Activated CD8-positive, alpha-beta T cell treated with anti-CD3 and anti-CD28 coated beads, Interleukin-2, amount 10 ng/mL, durations not matched to agents 7 days and 5 days (primary cell): ENCODE measurements at places on chromosomes 1 and 21. TPM values are rescaled to one million over a fixed set of nuclear protein-coding genes. Genes with fewer than 3 reads are reported as not detected.
A peak's percentile ranks its signal among the peaks of the same experiment; 100 is the strongest.

GADD45A gene
- total RNA-seq: 17.9 TPM

ARHGEF16 gene
- not detected for total RNA-seq

- DNase-seq: no peak
Measured at GRCh38 chr1:223731133-223731770, 18.9 kb downstream of the CAPN2 start.

GRCh38 chr1:79704067-79704466 lies 697.5 kb upstream of the ADGRL4 start:
- no peak for DNase-seq

- DNase-seq: no peak
Measured at GRCh38 chr1:183546427-183546826, 43.8 kb downstream of the NCF2 start.

HSD11B1 gene
- not detected for total RNA-seq

GRCh38 chr1:3771108-3772026 lies 1.2 kb upstream of the SMIM1 start:
- no peak for DNase-seq

MAP3K21 gene
- total RNA-seq: 0.44 TPM

GRCh38 chr1:66336641-66336990 lies 197.3 kb upstream of the SGIP1 start:
- no peak for DNase-seq

DNA sequence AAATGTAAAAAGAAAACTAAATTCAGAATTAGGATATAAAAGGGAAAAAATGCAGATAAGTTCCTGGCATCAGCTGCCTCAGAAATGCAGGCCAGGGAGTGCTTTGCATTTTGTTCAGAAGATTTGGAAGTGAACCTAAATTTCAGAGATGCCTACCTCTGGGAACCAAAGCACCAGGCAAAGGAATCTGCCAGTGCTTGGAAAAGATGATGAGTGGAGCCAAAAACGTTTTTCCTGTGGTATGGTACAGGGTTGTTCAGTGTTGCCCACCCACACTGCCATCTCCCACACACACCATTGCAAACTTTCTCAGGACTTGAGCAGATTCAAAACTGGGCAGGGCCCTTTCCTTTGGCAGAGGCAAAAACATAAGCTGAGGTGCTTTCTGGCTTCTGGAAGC lies 349.5 kb downstream of the TGFB2 start:
- DNase-seq: no peak

ACADM gene
- total RNA-seq: 44.7 TPM

EPHB2 gene
- not detected for total RNA-seq

TRAF3IP3 gene
- total RNA-seq: 319 TPM

- DNase-seq: peak; percentile 64
Measured at GRCh38 chr1:13699936-13700520, at the start of gene PRDM2. Gene PRDM2 (plus strand): TSS chr1:13700188. CDS start chr1:13715606, 15,418 bp downstream.

DNA sequence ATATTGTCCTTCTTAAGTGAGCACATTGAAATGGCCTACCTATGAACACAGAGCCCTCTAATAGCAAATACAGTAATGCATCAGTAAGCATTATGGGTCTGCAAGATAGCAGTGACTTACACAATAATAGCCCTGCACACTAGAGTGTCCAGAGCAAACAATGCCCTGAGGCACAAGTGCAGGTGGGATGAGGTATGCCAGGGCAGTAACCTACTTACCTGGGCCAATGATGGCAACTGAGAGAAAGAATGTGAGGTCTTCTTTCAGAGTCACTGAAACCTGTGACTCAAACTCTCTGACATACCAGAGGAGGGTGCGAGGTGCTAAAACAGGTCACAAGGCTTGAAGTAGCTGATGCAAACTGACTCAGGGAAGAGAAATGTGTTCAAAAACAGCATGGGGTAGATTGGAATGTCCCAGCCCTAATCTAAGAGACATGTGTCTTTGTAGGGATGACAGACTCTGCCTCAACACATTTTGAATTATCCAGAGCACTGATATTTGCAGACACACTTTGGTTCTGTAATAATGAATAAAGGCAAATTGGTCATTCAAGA lies 168.5 kb upstream of the RUNX1 start:
- DNase-seq: no peak

FAAH gene
- total RNA-seq: 3.9 TPM

- DNase-seq: no peak
Measured at GRCh38 chr1:8661185-8662110, 156.0 kb downstream of the RERE start.

DNA sequence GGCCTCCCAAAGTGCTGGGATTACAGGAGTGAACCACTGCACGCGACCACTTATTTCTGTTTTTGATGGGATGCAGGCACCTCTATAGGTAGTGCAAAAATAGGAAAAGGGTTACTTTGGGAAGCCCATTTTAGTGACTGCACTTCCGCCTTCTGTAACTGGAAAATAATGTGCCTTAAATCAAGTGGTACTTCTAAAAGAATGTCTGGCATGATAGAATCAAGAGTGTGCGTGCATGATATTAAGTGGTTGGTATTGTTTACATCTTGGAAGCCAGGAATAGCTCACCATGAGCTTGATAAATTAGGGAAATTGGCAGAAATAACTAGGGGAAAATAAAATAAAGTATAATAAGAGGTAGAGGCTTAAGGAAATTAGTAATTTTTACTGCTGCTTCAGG lies 1067.0 kb downstream of the ADGRL2 start:
- no peak for DNase-seq

KIAA1614 gene
- total RNA-seq: 0.21 TPM

- no peak for DNase-seq
Measured at GRCh38 chr21:38488640-38489270, 9.5 kb downstream of the ERG start.

PTPN22 gene
- 78.9 TPM for total RNA-seq

DNA sequence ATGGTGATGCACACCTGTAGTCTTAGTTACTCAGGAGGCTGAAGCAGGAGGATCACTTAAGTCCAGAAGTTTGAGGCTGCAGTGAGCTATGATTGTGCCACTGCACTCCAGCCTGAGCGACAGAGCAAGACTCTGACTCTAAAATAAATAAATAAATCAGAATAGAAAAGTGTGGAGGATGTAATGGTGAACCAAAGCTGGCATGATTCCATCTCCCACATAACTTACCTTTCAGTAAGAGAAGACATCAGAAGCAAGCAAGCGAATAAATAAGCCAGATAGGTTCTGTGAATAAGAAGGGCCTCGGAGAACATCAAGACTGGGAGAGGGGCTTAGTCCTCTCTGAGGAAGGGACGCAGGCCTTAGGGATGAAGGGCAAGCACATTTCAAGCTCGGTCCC lies 59.5 kb downstream of the TOMM20 start:
- DNase-seq: no peak

DNA sequence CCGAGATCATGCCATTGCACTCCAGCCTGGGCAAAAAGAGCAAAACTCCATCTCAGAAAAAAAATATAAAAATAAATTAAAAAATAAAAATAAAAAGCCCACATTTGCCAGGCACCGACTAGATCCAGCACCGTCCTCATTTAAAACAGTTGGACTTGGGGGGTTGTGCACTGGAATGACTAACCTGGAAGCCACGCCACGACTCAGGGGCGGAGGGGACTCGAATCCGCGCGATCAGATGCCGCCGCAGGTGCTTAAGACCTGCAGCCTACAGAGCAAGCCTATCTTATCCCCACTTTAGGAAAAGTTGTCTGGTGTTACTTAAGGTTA lies 38.5 kb downstream of the ZBTB8OS start:
- DNase-seq: no peak

DNA sequence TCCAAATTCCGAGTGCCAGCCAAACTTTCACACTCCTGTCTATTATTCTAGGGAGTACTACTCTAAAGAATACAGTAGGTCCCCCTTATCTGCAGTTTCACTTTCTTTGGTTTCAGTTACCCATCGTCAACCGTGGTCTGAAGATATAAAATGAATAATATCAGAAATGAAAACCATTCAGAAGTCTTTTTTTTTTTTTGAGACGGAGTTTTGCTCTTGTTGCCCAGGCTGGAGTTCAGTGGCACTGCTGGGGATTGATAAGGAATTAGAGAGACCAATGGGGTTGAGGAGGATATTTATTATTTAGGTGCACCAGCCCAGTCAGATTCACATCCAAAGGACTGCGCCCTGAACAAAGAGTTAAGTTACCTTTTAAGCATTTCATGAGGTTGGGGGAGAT lies 52.9 kb upstream of the SRSF10 start:
- no peak for DNase-seq

FAF1 gene
- 95.6 TPM for total RNA-seq

DNA sequence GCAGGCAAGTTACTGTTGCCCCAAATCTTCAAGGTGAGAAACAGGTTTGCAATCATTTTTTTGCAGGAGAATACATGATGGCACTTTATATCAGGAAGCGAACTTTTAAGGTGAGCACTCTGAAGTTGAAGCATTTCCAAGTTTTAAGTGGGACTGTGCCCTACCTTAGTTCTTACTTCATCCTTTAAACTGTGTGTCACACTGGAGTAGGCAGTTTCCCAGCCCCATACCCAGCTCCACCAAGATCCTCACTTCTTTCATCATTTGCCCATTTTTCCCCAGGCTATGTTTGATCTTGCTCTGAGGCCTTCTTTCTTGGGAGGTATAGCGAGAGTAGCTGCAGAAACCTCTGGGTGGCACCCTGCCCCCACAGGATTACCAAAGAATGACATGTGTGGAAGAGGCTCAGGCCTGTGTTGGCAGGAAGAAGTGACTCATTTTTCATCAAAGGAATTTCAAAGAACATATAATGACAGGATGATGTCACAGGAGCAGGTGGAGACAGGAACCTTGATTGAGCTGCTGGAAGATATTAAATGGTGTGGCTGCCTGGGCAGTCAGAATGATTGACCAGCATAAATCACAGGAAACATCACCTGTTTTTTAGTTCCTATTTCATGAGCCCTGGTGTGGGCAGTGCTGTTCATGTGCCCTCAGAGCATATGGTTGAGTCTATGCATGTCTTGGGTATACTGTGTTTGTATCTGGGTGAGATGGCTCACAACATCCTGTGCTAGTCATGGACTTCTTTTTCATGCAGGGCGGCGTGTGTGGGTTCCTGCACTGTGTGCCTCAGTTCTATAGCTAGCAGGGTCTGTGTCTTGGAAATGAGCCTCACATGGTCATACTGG lies 20.8 kb upstream of the MACF1 start:
- peak; percentile 89 for DNase-seq

DNA sequence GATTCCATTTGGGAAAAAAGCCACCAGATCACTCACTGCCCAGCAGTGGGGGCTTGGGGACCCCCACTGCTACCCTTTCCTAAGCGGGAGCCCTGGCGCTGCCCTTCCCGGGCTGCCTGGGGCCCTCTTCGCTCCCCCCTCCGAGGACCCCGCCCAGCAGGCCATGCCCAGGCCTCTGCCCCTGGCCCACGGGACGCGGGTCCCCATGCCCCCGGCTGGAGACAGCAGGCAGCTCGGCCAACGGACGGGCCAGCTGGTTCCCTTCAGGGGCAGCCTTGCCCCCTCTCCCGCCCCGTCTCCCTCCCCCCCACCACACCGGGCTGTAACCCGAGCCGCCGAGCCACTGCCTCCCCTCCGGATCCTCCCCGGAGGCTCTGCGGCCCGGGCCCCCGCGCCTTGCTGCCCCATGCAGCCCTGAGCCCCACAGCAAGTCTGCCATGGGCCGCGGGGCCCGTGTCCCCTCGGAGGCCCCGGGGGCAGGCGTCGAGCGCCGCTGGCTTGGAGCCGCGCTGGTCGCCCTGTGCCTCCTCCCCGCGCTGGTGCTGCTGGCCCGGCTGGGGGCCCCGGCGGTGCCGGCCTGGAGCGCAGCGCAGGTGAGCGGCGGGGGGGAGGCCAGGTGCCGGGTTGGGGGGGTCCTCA lies at the start of gene MMP23B:
TSS of gene MMP23B (plus strand) at position 392 of the 639 bp plus-strand sequence. CDS start at position 438, 46 bp downstream.
- DNase-seq: no peak

- DNase-seq: no peak
Measured at GRCh38 chr1:63205776-63206175, 116.6 kb upstream of the FOXD3 start.

NGF gene
- not detected for total RNA-seq

DRAXIN gene
- total RNA-seq: 7.7 TPM

- no peak for DNase-seq
Measured at GRCh38 chr1:64856553-64856952, 109.8 kb downstream of the JAK1 start.

DNA sequence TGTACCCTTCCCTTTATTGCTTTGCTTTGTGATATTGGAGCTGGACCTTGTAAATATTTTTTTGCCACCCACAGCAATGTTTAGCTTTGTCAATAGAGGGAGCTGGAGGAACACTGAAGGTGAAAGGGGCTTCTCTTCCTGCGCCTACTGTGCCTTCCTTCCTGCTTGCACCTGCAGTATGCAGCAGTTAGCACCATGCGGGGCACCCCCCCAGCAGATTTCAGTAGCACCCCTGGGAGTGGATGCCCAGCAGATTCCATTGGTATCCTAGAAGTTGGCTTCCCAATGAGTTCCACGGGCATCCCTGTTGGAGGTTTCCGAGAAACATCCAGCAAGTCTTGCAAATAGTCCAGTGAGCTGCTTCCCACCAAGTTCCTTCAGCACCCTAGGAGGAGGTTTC lies 25.6 kb downstream of the S100A10 start:
- peak; percentile 80 for DNase-seq

DNA sequence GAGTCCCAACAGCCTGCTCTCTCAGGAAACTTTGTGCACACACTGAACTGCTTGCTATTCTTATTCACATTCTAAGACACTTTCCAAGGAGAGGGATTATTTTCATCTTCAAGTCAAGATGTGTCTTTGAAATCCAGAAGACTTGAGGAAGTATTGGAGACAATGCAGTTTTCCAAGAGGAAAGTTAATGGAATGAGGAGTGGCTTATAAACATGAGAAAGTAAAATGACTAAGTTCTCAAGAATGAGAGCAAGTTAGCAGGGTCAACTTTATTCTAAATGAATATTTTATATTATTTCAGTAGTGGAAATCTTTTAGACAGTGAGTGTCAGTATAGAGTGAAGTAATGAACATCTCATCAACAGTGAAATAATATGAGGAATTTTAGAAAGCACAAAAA lies 1239.3 kb downstream of the MRPL39 start:
- no peak for DNase-seq

DNA sequence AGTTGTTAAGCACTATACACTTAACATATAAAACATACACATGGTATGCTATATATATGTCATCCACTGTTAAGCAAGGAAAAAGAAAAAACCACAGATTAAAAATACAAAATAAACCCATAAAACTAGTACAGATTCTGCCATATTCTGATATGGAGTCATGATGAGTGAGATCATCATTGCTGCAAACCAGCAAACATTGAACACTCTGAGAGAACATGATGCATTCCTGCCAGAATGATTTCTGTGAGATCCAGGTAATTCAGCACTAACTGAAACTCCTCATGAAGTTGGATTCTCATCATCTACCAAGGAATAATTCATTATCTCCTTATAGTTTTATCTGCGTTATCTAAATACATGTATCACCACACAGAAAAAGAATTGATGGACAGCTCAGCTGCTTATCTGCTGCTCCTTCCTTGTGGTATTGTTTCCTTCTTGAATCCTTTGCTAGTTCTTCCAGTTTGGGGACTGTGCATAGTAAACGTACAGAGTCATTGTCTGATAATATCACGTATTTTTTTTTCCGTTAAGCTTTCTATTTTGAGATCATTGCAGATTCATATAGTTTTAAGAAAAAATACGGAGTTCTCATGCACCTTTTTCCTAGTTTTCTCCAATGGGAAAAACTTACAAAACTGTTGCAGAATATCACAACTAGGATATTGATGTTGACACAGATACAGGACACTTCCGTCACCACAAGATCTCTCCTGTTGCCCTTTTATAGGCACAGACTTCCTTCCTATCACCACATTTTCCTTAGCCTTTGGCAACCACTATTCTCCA lies 9.3 kb downstream of the RAB4A start:
- no peak for DNase-seq

GRCh38 chr1:240399381-240399780 lies 212.6 kb downstream of the GREM2 start:
- no peak for DNase-seq

KCNE1 gene
- 0.18 TPM for total RNA-seq

HTR6 gene
- total RNA-seq: not detected
